ENCODE measurements at places on chromosomes 7 and 10.
A peak's percentile ranks its signal among the peaks of the same experiment; 100 is the strongest.

GRCh38 chr7:138400400-138400886 is 59.6 kb upstream of the TRIM24 start:
- DNase-seq, result no peak

GRCh38 chr7:140680886-140681285 is 8.1 kb downstream of the ADCK2 start:
- no peak for DNase-seq

GRCh38 chr7:29022291-29022988 is 64.3 kb upstream of the TRIL start:
- DNase-seq, result no peak

DNA sequence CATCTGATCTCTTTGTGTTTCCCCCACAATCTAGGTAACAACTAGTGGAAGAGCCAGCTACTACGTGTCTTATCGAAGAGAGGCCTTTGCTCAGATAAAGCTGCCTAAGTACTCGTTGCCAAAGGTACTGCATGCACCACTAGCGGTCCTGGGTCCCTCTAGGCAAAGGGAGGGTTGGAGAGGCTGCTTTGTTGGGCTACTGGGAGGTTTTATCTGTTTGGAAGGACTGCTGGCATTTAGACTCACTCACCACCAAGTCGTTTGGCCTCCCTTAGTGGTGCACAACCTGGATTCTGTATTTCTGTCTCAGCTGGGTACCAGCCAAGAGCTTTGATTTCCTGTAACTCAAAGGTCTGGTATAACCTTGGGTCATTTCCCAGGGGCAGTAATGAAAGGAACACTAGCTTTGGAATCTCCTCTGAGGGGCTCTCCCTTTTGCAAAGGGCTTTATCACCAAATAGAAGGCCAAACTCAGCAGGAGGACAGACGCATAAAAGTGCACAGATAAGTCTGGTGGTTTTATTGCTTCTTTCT is 498.3 kb downstream of the SORCS3 start:
- no peak for DNase-seq

DNA sequence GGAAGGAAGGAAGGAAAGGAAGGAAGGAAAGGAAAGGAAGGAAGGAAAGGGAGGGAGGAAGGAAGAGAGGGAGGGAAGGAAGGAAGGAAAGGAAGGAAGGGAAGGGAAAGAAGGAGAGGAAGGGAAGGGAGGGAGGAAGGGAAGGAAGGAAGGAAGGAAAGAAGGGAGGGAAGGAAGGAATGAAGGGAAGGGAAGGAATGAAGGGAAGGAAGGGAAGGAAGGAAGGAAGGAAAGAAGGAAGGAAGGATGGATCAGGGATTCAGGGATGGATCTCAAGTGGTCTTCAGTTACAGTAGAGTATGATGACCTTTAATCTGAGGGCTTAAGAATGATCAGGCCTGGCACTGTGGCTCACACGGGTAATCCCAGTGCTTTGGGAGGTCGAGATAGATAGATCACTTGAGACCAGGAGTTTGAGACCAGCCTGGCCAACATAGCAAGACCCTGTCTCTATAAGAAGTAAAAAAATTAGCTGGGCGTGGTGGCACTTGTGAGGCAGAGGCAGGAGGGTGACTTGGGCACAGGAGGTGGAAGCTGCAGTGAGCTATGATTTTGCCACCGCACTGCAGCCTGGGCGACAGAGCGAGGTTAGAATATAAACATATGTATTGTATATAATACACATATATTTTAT is 760 bp upstream of the FOXK1 start:
- no peak for DNase-seq

- no peak for DNase-seq
Measured at GRCh38 chr10:86968271-86968993, at the start of gene ADIRF. TSS of gene ADIRF (plus strand) at chr10:86968482. CDS start at chr10:86968545, 63 bp downstream.

GRCh38 chr7:121582258-121582657 is 186.2 kb upstream of the FAM3C start:
- DNase-seq, result no peak

GRCh38 chr7:28953633-28954032 is 4.5 kb downstream of the TRIL start:
- no peak for DNase-seq

DNA sequence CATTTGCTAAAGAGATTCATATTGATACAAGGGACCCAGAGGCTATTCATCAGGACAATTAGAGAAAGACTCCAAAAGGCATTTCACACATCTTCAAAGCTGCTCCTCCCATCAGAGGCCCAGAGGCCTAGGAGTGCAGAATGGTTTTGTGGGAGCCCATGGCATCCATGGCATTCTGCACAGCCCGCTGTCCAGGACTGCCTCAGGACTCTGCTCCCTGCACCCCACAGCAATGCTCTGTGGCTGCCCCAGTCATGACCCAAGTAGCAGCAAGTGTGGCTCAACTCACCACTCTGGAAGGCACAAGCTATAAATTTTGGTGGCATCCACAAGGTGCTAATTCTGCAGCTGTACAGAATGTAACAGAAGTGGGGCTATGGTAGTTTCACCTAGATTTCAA is 38.5 kb downstream of the ZNF438 start:
- DNase-seq, result no peak

GRCh38 chr10:107561136-107561650 is 396.7 kb upstream of the SORCS1 start:
- peak; percentile 41 for DNase-seq

- no peak for DNase-seq
Measured at GRCh38 chr10:130935128-130935439, 376.4 kb downstream of the TCERG1L start.

DNA sequence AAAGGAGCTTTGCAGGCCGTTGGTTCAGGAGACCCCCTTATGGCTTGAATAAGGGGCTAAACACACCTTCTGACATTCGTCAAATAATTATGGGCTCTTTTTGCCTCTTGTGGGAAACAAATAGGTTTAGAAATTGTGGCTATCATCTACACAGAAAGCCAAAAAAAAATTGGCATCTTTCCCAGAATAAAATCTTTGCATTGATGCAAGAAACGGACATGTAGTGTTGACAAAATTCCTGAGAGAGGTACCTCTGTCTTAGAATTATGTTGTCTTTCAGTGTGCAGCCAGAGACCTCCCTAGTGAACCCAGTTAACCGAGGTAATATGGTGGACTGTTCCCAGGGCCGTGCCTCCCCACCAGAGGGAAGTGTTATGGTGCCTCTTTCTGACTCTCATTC is 283.9 kb downstream of the SDHAF3 start:
- no peak for DNase-seq

- DNase-seq, result no peak
Measured at GRCh38 chr10:45005284-45005683, 4.6 kb downstream of the ZNF22 start.

DNA sequence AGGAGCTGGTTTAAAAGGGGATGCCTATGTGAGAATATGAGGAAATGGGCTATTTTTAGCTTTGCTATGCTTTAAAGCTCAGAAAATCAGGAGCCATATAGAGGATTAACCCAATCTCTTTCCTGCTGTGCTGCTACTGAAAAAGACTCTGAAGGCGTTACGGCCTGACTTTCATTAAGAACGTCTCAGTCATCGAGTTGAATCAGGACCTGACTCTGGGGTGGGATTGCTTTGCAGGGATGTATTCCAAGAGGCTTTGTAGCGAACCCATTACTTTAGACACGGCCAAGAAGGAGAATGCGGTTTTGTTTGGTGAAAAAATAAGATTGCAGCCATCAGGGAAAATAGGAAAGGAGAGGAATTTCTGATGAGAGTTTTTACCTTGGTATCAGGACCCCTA is 426.9 kb downstream of the CCSER2 start:
- DNase-seq, result no peak

DNA sequence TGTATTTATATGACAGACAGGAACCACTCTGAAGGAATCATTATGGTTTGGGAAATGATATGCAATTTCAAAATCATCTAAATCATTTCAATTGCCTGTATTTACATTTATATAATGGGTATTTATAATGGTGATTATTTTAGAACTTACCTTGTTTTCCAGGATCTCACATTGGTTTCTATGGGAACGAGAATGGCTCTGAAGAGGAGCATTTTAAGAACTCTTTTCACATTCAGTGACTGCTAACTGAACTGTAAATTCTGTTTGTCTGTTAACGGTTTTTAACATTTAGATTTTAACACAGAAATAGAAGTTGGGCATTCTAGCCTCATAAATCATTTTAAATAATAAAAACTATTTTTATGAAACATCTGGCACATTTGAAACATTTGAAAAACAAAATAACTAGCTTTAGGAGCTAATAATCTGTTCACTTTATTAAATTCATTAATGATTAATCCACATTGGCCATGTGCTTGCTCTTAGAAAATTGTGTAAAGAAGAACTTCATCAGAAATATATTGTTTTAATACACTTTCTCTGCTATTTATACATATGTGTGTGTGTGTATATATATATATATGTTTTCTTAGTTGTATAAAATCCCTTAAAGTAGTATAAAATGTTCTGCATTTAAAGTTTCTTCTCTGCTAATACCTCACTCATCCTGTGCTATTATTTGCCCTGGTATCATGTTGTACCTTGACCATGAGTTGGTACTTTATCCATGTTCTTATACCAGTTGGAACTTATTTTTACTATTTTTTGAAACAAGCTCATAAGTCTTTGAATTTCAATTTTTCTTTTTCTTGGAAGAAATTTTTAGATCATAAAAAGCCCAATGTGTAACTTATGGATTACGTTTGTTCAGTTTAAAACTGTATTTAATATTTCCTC is 8.7 kb upstream of the SEM1 start:
- no peak for DNase-seq

- no peak for DNase-seq
Measured at GRCh38 chr10:16195178-16195769, 241.5 kb upstream of the PTER start.

DNA sequence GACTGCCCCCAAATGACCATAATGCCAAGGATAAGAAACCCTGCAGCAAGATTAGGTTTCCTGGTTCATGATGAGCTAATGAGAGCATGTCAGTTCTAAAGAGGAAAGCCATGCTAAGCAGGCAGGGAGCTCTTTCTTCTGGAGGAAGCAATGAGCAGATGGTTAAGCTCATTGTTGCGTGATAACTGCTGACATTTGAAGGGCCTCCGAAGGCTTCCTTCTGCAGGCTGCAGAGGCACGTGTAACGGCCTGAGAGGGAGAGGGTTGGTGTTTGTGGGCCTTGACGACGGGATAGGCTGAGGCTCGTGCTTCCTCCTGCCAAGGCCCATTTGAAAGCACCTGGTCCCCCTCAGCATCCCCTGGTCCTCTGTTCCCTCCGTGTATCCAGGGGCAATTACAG is 63.5 kb upstream of the BTBD16 start:
- DNase-seq, result no peak

- no peak for DNase-seq
Measured at GRCh38 chr7:117828825-117829224, 44.4 kb downstream of the CTTNBP2 start.

DNA sequence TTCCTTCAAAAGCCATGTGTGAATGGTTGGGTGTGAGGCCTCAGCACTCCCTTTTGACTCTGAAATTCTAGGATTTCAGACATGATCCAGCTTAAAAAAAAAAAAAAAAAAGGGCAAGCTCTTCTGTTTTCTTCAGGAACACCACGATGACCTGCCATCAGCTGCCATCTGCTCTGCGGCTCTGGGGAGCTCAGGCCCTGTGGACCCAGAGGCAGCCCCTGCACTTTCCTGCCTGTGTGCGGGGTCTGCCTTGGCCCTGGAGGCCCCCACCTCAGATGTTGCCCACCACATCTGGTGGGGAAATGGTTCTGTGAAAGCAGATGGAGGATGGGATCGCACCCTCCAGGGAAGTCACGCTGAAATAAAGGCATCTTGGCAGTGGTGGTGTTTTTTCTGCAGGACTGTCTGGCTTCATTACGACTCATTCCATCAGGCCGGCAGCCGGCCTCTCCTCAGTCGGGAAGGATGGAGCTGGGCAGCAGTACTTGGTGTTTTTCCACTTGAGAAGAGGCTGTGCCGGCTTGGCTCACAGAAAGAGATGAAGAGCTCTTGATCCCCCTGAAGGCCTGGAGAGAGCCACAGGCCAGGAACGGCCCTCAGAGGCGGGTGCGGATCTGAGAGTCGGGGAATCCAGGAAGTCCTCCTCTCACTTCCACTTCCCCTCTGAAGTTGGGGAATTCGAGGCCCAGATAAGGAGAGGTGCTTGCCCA is 66.1 kb upstream of the AQP1 start:
- no peak for DNase-seq

- DNase-seq, result peak; percentile 2
Measured at GRCh38 chr7:51430480-51431086, 114.0 kb upstream of the COBL start.

- no peak for DNase-seq
Measured at GRCh38 chr10:119549247-119549999, 6.9 kb upstream of the RGS10 start.

DNA sequence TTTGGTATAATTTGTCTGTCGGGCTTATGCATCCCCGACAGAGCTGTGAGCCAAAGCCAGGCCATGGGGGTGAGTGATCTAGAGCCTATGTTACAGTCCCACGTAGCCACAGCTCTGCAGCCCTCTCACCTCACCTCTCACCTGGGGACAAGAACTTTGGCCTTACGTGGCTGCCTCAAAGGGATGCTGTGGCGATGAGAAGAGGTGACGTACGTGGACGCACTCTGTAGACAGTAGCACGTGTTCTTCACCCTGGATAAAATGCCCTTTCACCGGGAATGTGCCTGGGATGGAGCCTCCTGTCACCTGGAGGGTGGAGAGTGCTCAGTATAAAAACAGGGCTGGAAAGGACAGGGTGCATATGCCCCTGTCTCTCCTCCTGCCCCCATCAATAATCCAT is 5.5 kb downstream of the HKDC1 start:
- DNase-seq, result no peak

GRCh38 chr10:104735036-104735756 is 94.1 kb downstream of the SORCS3 start:
- no peak for DNase-seq

GRCh38 chr10:26950934-26951333 is 90.2 kb upstream of the ABI1 start:
- no peak for DNase-seq

- DNase-seq, result no peak
Measured at GRCh38 chr10:47256751-47257336, 43.2 kb upstream of the GDF10 start.

DNA sequence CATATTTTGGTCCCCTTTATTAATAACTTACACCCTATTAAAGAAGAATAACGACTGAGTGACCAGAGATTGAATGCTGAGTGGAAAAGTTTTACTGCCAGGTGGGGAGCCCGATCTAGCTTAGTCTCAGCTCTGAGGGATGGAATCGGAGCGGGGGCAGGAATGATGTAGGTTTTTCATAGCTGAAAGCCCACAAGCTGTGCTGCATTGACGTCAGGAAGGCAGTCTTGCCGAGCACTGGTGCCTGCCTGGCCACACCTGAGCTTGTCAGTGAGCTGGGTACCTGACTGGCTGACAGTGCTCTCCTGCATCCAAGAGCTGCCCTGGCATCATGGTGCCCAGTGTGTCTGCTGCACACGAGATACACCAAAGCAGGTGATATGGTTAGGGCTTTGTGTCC is 34.8 kb downstream of the GRK5 start:
- DNase-seq, result no peak

DNA sequence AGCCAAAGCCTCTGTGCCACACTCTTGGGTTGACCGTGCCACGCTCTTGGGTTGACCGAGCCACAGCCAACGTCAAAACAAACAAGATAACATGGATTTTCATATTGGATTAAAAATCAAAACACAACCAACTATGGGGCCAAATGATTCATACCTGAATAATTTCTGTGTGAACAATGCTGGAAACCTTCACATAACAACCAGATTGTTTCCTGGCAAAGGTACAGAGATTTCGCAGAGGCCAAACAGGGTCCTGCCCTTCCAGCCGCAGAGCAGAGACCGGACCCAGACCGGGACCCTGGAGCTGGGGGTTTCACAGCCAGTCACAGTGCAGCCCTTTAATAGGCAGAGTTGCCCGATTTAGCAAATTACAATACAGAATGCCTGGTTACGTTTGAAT is 40.5 kb downstream of the ITIH5 start:
- no peak for DNase-seq

GRCh38 chr7:26667514-26668133 is 196.8 kb downstream of the SKAP2 start:
- DNase-seq, result peak; percentile 67

Data from non-pigmented ciliary epithelial cell (primary cell).